SJSA1 (cell line): ENCODE measurements at places on chromosomes 11 and 22.

DNA sequence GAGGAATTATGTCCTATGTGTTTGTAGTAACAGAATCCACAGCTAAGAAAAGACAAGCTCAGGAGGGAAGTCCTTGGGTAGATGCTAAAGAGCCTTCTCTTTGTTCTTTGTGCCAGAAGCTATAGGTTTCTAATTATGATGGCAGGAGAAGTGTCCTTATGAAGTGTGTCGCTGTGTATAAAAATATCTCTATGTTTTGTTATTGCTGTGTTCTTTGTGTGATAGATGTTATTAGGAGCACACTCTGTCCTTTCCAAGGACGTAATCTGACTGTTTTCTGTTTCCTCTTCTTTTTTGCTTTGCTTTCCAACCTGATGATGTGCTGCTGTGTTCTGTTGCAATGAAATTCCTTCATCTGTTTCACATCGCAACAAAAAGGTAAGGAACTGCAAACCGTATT is 171.9 kb downstream of the NCAM1 start:
- no peak for DNase-seq

DNA sequence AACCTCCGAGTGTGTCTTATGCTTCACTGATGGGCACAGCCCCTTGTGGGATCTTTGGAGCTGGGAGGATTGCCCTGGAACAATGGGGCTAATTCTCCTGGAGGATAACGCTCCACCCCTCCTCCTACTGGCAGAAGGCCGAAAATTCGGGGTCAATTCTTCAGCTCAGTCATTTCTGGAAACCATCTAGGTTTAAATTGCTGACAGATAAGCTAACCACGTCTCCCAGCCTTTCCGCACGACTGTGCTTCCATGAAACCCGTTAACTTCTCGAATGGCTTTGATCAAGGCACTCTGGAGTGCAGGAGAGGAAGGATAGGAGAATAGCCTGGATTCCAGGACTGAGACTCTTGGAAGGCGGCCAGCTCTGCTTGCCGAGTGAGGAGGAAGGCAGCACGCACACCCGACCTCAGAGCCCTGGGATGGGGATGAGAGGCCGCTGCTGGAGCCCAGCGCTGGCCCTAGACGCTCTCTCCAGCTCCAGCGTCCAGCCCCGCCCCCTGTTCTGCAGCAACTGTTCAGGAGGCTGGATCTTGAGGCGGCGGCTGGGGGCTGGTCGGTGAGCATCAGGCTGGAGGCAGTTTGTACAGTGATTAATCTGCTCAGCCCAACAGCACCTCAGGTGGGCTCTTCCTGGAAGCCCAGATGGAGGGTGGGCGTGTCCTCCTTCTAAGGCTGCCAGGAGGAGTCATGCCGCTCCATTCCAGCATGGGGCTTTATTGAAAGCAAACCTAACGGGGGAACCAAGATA is 176.7 kb upstream of the NCAM1 start:
- peak; percentile 81 for DNase-seq

DNA sequence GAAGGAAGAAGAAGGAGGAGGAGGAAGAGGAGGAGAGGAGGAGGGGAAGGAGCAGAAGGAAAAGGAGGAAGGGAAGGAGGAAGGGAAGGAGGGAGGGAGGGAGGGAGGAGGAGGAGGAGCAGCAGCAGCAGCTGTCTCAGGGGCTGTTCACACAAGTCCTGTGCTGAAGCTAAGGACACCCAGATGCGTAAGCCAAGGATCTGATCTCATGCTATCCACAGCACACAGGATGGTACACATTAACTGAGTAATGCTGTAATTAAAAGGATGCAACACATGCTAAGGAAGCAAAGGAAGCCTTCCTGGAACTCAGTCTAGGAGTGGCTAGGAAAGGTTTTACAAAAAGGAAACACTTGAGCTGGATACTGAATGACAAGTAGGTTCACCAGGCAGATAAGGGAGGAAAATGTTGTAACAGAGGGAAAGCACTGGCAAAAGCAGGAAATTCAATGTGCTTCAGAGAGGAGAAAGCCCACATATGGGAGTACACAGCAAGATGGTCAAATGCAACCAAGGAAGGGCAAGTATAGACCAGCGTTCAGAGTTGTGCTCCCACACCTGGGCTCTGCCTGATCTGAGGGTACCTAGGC is 32.0 kb downstream of the TRIM66 start:
- no peak for DNase-seq

DNA sequence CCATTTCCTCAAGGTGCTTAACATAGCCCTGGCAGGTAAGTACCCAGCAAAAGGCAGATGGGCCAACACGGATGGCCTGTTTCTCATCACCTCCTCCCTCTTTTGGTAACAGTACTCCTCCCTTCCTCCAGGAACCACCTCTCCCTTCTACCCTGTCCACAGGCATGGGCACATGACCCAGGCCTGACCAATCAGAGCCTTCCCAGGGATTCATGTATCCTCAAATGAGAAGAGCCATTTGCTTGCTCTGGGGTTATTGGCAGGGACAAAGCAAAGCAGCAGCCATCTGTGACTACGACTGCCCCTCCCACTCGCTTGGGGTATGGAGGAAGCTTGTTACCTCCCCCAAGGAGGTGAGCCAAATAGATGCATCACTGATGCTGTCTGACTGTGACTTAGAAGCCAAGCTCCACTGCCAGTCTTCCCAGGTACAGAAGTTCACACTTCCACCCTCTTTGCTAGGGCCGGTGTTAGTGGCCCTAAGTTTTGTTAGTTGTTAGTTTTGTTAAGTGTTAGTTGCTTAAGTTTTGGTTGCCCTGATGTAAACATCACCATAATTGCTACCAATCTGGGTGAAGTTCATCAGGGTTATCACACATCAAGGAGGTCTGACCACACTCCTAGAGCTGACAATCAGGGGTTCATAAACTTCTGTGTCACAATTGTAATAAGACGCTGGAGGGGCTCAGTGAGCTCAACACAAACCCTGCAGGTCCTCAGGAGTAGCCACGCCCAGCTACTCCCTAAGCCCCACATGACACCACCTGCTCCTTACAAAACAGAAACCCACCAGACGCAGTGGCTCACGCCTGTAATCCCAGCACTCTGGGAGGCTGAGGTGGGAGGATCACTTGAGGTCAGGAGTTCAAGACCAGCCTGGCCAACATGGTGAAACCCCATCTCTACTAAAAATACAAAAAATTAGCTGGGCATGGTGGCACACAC is 57.3 kb downstream of the ARFGAP3 start:
- no peak for DNase-seq

DNA sequence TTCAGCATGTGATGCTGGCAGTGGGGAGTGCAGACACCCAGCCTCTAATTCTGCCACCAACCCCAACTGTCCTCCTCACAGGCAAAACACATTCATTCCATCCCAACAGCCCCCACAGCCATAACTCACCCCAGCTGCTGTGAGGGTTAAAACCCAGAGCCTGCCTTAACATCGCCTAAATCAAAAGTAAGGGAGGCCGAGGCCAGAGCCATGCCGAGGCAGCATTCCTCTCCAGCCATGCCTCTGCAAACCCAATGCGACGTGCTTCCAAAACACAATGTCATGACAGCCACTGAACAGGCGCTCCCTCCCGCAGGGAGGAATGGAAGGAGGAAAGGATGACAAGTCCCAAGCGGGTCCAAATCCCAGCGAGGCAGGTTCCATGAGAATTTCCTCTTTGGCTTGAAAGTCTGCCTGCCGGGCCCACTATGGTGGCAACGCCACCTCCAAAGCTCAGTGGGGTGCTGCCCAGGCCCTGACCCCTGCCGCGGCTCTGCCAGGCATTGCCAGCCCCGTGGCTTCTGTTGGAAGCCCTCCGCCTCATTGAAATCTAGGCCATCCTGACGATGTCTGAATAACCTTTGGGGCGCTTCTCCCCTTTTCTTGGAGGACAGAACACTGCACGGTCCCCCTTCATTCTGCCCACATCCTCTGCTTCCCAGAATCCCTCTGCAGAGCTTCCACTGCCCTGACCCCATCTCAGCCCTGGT is 472.3 kb downstream of the BRD1 start:
- no peak for DNase-seq

GRCh38 chr11:118147502-118147901 is 5.1 kb downstream of the SCN4B start:
- DNase-seq: no peak
